ENCODE measurements at places on chromosomes 12 and 14.

DNA sequence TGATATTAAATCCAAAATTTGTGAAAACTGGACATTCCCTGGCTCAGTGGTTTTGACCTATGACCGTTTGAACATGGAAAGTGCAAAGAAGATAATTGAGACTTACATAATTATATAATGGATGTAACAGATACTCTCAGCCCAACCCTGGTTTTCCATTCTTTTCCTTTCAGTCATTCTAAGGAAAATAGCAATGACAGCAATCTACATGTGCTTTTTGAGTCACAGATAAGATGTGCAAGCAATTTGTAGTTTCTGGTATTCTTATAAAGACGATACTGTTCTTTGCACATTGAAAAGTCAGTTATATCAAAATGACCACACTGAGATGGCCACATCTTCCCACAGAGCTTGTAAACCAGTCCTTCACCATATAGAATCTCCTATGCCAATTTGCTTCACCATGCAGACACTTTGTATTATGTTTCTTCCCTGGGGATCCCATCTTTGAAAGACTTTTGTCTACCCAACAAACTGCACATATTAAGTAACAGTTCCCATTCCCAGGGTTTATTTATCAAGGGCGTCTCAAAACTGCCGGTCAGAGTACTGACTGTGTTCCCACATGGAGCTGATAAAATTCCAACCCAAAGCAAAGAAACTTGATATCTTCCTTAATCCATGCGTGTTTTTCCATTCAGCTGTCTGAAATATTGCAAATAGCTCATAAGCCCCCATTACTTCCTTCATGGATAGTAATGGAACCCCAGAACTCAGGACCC lies 34.8 kb downstream of the PLXNC1 start:
- DNase-seq = no peak

DNA sequence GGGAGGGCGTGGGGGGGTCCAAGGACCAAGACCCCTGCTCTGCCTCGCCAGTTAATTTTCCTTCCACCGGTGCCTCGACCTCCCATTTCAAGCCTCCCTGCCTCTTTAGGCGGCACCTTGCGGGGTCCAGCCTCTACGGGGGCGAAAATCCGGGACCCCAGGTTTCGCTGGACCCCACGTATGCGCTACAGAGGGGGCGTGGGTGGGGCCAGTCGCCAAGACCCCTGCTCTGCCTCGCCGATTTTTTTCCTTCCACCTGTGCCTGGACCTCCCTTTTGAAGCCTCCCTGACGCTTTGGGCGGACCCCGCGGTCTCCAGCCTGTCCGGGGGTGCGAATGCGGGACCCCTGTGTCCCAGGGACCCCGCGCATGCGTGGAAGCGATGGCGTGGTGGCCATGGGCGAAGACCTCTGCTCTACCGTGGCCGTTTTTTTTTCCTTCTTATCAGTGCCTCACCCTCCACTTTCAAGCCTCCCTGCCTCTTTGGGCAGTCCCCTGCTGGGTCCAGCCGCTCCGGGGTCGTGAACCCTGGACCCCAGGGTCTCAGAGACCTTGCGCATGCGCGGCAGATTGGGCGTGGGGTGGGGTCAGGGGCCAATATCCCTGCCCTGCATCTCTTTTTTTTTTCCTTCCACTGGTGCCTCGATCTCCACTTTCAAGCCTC lies 324.2 kb downstream of the ALG10 start:
- no peak for DNase-seq

DNA sequence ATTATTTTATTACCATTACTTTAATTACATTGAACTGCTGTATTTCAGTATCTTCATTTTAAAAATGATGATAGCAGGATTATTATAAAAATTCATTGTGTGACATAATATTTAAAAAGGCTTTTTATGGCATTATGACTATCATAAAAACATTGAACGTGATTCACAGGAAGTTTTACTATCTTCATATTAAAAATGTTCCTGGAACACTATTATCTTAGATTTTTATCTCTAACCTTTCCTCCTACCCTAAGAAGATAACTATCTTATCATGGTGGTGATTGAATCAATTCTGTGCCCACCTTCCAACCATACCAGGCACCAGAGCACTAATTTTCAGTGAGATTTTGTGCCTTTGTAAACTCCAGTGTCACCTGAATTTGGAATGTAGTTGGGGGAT lies 16.2 kb downstream of the LRRC9 start:
- DNase-seq = no peak

GRCh38 chr12:57049119-57049446 lies 846 bp downstream of the MYO1A start:
- no peak for DNase-seq

DNA sequence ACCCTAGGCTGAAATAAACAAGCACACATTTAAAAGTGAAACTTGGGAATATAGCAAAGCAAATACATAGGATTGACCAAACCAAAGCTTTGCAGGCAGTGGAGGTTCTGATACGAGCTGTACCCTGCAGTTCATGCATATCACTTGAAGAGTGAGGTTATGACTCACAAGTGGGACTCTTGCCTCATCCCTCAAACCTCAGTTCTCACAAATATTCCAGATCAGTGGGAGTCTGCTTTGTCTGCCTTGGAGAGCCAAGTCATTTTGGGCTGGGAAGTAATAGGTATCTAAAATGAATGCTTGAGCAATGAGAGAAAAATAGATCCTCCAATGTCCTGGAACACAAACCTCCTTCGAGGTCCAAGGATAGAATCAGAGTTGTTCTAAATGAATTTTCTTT lies 116.4 kb downstream of the LRIG3 start:
- no peak for DNase-seq

DNA sequence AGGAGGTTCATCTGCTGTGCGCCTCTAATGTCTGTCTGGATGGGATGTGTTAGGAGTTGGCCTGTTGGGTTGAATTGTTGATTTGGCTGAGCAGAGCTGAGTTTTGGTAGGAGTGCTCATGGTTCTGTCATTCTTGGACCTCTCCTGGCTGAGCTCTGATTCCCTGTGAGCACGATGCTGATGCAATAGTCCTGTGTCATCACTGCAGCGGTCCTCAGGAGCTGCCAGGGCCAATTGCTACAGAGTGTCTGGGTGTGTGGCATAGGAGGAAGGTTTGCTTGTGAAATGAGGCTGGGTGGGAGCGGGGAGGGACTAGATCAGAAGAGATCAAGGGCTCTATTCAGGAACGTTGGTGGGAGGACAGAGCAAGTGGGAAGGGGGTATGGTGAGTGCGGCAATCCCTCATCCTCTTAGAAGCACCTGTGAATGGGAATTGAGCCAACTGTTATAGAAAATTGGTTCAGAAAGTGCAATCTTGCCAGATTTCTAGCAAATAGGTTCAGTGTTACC lies 21.2 kb downstream of the PEX5 start:
- DNase-seq = no peak

DNA sequence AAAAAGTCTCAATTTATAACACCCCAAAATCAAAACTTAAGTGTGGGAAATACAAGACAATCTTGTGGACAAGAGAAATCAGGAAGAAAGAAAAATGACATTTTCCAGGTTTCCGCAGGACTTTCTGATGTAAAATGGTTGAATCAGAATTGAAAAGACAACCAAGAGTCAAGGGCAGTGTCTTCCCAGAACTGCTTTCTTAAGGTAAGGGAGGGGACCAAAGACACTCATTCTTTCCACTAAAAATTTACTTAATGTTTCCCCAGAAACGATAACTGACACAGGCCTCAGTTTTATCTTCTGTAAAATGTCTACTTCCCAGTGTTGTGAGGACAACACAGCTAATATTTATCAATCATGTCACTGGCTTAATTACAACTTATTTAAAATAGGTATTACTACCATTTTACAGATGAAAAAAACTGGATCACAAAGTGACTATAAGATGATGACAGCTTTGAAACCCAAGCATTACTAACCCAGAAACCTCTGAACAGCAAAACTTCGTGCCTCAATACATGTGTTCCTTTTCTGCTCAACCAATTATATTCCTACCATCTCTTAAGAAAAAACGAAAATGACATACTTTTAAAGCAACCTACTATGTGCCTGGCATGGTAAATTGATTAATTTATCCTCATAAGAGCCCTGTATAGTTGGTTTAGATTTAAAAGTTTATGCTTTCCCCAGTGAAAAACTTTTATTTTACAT lies 4.6 kb downstream of the SINHCAF start:
- DNase-seq = no peak

- no peak for DNase-seq
Observed at GRCh38 chr12:50241178-50241577, 42.1 kb downstream of the LIMA1 start.

DNA sequence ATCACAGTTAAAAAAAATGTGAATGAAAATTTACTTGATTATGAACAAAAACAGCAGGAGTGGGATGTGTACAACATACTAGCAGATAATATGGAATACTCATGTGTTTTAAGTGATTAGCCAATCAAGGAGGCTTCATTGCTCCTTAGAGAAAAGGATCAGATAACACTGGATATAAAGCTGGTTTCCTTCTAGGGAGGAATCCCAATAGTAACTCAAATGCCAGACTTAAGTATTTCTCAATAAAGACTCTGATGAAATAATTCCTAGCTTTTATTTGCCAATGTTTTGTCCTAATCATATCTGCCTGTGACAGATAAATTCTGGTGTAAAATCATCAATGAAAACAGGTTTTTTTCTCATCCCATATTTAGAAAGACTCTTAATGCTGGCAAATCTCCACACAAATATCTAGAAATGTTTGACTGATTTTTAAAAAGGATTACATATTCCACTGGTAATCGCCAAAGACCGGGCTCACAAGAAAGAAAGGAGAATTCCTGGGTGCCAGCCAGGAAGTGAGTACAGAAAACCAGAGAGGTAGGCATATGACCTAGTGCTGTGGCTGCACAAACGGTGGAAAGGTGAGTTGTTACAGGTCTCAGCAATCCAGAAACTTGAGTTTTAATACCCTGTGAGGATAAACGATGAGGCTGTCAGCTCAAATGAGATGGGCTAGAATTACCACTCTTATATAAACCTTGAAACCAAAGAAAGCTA lies 108.6 kb upstream of the TTC7B start:
- no peak for DNase-seq

DNA sequence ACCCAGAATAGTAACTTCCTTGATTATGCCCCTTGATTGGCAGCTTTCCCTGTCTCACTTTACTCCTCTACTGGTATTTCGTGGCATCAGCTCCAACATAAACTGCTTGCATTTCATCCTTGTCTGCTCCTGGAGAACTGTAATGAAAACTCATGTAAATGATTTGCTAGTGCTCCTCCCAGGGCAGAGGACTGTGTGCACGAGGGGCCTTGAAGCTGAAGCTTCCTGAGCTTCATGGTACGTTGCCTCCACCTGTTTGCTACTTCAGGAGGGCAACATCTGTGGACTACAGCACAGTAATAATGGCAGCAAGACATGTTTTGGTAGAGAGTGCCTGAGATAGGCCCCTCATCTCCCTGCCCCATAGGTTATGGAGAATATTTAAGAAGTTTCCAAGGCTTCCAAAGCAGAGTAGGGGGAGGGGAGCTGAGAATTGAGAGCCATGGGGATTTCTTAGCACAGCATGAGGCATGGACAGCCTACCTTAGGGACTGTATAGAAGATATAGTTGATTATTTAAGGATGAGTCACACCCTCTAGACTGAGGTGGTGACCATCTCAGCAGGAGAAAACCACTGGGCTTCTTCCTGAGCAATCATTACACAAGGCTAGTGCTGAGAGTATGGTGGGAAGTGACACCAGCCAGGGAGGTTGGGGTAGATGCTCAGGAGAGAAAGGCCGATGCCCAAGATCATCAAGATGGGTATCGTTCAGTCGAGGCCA lies 29.5 kb downstream of the CCDC198 start:
- no peak for DNase-seq

GRCh38 chr14:73764406-73765280 lies 50.5 kb upstream of the PNMA1 start:
- DNase-seq = peak; percentile 72

GRCh38 chr12:55631733-55632132 lies 5.0 kb upstream of the OR10P1 start:
- no peak for DNase-seq

- no peak for DNase-seq
Observed at GRCh38 chr12:31322801-31323207, 3.1 kb downstream of the SINHCAF start.

DNA sequence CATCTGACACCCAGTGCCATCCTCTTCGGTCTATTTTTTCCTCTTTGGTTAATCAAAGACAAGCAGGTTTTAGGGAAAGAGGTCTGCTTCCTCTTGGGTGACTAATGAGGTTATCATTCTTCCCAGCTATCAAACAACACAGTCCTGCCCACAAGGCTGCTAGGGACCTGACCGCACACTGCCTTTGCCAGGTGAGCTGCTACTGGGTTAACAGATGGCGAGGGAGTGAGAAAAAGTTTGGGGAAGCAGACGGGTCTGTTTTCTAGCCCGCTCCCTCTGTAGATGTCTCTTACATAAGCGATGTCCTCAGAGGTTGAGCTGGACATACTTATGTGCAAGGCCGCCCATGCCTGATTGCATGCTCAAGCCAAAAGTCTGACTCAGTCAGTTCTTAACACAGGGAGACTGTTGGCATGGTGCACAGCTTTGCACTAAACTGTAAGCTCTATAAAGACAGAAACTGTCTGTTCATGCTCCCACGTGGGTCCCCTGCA lies 94.1 kb downstream of the SLC15A4 start:
- DNase-seq = no peak

GRCh38 chr12:26938701-26939062 lies 412 bp downstream of the FGFR1OP2 start:
- DNase-seq = no peak

DNA sequence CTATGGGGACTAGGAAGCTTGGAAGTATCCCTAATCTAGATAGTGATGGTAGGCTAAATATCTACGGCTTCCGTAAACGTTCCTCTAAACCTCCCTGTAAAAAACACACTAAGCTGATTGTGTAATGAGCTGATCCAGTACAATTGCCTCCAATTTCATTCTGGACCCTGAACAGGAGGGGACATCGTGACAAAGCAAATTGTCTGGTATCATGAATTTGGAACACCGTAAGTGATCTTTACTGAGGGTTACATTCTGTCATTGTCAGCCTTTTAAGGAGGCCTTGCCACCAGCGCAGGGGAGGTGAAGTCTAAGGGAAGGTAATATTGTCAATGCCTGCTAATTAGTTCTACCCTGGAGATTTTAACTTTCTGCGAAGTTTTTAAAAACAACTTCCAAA lies 487 bp upstream of the MGST1 start:
- DNase-seq = no peak

DNA sequence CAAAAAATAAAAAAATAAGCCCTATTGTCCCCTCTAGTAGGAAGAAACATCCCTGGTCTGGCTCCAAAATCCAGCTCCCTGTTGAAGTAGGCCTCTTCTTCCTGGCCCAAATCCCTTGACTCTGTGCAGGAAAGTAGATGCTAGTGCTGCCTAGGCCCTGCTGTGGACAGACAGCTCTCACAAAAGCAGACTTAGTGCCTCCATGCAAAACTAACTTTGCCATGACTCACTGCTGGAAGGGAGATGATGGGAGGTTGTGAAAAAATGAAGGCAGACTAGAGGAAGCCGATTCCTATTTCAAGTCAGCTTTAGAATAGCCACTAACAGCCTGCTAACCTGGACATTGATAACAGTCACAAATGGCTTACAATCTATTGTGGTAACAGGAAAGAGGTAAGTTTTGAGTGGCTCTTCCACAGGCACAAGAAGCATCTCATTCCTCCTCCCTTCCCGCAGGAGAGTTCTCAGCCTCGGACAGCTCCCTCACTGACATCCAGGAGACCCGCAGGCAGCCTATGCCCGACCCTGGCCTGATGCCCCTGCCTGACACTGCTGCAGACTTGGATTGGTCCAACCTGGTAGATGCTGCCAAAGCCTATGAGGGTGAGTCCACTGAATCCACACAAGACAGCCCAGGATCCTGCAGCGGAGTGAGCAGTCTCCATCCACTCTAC lies 198.9 kb upstream of the RGS6 start:
- DNase-seq = no peak

Data from globus pallidus (tissue), 1 donor.